ENCODE measurements at places on chromosomes 2 and 18.

- DNase-seq: no peak
These were observed 3.8 kb downstream of the SULT1C3 start for GRCh38 chr2:108243566-108243965.

- DNase-seq: no peak
These were observed 56.1 kb upstream of the FHL2 start for GRCh38 chr2:105454801-105455485.

DNA sequence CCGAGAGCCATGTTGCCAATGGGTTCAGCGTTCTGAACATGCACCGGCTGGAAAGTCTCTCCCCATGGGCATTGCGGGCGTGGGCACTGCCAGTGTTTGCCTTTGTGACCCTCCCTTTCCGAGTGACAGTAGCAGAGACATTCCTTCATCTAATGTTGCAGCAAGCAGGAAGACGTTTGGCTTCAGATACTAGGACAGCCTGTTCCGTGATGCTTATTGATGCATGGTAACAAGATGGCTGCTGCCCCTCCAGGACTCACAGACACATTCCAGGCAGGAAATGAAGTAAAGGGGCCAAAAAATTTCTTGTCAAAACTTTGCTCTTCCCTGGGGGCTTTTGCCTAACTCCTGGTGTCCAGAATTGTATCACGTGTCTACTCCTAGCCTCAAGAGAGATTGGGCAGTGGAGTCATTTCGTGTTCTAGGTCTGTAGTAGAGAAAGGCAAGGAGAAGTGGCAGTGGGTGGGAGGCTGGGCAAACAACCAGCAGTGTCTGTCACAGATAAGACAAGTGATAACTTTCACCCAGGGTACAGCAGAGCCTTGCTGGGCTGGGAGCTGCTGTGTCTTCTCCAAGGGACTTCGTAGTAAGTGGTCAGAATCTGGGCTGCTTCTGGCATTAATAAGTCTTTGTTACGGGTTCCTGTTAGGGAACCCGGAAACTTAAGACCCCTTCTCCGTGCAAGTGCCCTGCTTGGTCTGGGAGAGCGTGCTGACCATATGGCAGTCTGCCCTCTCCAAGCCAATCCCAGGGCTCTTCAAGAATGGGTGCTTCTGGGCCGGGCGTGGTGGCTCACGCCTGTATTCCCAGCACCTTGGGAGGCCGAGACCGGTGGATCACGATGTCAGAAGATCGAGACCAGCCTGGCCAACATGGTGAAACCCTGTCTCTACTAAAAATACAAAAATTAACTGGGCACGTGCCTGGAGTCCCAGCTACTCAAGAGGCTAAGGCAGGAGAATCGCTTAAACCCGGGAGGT lies 93.5 kb downstream of the TFCP2L1 start:
- DNase-seq: no peak

DNA sequence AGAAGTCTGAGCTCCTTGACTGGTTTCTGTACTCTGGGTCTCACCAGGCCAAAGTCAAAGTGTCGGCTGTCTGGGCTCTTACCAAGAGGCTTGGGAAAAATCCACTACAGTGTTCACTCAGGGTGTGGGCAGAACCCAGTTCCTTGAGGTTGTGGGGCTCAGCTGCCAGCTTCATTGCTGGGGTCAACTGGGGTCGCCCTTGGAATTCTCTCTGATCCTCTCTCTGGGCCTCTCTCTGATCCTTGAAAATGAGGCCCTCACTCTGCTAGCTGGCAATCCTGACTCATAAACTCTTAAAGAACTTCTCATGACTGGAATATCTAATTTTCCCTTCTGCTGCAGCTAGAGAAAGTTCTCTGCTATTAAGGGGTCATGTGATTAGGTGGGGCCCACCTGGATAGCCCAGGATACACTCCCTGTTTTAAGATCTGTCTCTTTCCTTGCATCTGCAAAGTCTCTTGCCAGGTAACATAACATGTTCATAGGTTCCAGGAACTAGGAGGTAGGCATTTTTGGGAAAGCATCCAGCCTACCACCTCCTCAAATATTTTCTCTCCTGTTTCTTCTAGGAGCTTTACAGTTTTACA lies 66.3 kb downstream of the SP110 start:
- DNase-seq: no peak

DNA sequence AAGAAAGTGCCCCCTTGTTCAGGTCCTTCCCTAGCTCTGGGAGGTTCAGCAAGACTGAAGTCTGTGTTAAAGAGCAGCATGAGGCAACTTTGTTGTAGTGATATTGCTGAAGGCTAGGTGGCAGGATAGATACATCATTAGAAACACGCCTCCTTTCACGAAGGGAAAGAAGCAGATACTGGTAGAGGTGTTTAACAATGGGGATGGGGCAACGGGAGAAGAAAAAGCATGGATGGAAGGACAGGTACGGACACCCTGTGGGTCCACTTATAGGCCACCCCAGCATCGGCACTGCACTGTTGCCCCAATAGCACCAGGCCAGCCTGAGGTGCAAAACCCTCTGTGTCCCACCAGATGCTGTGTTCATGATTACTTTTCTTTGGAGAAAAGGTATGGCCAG lies 3.5 kb upstream of the IGFBP5 start:
- DNase-seq: no peak

GRCh38 chr18:80147037-80147417 lies 38.0 kb downstream of the ADNP2 start:
- no peak for DNase-seq

- no peak for DNase-seq
These were observed 9.7 kb upstream of the OTOS start for GRCh38 chr2:240149943-240150784.

GRCh38 chr2:232286001-232286868 lies 92.3 kb upstream of the ALPP start:
- no peak for DNase-seq

GRCh38 chr2:150182566-150183235 lies 304.8 kb downstream of the RND3 start:
- DNase-seq: no peak

DNA sequence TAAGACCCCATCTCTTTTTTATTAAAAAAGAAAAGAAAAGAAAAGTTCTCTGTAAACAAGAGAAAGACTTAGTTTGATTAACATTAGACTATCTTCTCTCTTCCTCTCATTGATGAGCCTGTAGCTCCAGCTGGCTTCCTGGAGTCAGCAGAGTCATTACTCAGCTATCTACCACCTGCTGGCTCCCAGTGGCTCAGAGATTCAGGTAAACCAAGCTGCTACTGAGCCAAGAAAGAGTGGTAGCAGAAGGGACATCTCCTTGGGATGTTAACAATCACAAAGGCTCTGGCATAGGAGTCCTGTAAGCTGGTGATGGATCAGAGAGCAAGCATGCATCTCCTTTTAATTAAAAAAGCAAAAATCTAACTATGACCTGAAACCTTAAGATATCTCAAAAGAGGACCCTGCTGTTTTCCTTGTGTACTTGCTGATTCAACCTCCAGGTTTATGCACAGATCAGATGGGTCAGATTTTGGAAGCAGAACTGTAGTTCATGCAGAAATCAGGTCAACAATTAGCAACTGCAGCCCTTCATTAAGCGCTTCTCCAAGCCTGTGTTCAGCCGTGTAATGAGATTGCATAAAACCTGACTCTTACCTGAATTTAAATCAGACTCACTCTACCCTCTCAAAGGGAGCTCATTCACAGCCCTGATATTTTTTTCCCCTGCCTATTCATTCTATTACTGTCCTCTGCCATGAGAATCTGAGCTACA lies 225.8 kb downstream of the RNF152 start:
- DNase-seq: no peak

DNA sequence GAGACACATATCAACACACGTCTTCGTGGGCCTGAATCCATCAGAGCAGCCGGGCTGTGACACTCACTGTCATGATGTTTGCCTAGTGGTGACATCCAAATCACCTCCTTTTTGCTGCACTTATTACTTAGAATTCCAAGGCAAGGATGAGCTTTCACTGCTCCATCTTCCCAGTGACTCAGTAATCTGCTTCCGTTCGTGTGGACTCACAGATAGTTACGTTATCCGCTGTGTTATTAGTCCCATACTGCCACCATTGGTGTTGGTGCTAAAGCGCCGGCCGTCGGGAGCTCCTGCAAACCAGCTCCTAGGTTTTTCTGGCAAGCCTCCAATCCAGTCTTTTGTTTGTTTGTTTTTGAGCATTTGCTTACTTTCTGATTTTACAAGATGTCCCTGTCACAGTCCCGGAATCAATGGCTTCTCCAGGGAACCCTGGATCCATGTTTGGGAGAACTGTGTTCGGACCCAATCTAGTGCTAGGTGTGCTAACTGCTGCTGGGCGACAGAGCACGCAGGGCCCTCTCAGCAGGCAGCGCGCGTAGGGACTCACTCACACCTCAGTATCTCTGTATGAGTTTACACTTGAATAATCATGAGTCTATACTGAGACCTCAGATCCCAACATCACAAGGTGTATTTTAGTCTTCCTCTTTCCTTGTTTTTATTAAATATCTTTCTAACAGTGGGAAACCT lies 42.6 kb downstream of the HDAC4 start:
- DNase-seq: no peak

DNA sequence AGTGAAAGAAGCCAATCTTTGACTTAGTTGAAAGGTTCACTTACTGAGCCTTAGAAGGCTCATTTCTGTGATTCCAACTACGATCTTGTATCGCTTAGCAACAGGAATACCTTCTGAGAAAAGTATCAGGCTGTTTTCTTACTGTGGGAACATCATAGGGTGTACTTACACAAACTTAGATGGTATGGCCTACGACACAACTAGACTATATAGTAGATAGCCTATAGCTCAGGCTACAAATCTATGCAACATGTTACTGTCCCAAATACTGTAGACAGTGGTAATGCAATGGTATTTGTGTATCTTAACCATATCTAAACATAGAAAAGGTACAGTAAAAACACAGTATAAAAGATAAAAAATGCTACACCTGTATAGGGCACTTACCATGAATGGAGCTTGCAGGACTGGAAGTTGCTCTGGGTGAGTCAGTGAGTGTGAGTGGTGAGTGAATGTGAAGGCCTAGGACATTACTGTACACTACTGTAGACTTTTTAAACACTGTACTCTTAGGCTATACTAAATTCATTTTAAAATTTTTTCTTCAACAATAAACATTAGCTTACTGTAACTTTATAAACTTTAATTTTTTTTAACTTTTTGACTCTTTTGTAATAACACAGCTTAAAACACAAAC lies 148.8 kb upstream of the STON1 start:
- no peak for DNase-seq
